GM12864 (cell line): ENCODE measurements at places on chromosomes 12 and 14.

DNA sequence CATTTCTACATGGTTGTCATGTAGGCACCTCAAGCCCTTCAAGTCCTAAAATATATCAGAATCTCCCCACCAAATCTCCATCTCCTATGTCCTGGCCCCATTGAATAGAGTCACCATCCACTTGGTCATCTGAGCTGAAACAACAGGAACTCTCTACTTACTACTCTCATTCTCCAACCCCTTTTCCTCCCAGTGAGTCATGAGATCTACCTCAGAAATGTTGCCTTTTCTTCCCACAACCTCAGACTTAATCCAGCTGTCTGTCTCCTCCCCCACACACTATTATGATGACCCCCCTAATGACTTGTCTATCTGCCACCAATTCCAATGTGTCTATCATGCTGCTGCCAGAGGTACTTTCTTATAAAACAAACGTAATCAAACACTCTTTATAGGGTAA, 72.3 kb upstream of the TMEM263 start:
- DNase-seq, result no peak

DNA sequence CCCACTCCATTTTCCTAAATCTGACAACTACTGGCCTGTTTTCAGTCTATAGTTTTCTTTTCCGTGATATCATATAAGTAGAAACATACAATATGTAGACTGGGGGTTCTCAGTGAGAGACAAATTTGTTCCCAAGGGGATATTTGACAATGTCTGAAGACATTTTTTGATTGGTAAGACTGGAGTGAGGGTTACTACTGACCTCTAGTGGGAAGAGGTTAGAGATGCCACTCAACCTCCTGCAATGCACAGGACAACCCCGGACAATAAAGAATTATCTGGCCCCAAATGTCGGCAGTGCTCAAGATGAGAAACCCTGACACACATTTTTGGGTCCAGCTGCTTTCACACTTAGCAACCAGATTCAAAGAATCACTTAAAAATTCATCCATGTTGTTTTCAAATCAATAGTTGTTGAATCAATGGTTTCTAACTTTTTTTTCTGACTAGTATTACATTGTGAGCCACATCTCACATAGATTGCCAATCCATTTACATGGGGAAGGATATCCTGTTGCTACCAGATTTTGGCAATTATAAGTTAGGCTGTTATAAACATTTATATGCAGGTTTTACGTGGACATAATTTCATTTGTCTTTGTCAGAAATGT, 307.1 kb downstream of the RPL10L start:
- no peak for DNase-seq

- no peak for DNase-seq
These were observed 82.2 kb downstream of the PPP2R5C start for GRCh38 chr14:101843665-101844064.

DNA sequence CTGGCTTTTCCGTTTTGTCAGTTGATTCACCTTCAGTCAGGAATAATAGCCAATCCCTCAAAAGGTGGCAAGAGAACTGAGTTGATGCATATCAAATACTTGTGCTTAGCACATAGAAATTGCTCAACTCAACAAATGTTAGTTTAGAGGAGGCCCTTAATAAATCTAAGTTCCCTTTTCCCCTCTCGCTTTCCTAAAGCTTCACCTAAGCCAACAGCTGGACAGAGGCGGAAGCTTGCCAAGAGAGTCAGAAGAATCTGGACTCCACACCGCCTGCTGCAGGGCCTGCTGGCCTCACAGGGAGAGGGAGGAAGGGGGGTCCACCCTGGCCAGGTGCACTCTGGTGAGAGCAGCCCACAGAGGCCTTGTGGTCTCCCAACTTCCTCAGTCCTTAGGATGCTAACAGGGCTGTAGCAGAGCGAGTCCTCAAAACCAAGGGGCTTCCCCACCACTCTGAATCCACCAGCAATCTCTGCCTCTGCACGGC, 213.1 kb downstream of the CHST11 start:
- DNase-seq, result no peak

DNA sequence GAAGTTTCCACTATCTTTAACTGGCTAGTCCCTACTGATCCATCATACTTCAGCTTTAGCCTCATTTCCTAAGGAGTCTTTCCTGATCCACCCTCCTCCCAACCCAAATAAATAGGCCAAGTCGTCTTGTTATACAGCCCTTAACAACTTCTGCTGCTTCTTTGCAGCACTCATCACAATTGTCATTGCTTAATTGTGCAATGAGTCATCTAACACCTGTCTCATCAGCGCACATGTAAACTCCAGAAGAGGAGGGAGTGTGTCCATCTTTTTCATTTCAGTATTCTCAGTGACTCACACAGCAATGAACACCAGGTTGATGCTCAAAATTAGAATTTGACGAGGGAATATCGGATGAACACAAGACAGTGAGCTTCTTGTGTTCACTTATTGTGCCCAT, 87.3 kb downstream of the SUDS3 start:
- DNase-seq, result no peak
